Kidney (tissue), 22 donors: ENCODE measurements at places on chromosomes 6 and 20. TPM values are rescaled to one million over a fixed set of nuclear protein-coding genes. Genes with fewer than 3 reads are reported as not detected.

GRCh38 chr20:63082939-63083735, 76.4 kb upstream of the BHLHE23 start:
- no peak for DNase-seq

DNA sequence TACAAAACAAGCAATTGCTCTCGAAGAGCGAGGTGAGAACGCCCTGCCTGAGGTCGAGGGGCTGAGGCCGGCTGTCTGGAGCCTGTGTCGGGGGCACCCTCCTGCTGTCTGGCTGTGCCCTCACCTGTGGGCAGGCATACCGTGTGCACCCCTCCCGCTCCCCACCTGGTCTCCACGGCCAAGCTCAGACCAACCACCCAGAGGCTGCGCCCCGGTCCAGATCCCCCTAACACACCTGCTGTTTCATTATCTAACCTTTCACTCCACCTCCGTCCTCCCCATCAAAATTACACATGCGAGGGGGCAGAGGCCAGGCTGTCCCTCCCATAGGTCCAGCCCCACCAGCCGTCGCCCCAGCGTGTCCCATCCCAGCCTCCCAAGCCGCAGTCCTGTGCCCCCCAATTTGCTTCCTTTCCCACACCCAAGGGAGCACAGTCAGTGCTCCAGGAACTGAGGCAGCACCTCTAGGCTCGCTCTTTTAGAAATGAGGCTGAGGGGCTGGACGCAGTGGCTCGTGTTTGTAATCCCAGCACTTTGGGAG, 35.2 kb downstream of the NTSR1 start:
- peak; percentile 56 for DNase-seq

- DNase-seq, result no peak
These were observed 34.1 kb downstream of the DCDC2 start for GRCh38 chr6:24323632-24324337.

DNA sequence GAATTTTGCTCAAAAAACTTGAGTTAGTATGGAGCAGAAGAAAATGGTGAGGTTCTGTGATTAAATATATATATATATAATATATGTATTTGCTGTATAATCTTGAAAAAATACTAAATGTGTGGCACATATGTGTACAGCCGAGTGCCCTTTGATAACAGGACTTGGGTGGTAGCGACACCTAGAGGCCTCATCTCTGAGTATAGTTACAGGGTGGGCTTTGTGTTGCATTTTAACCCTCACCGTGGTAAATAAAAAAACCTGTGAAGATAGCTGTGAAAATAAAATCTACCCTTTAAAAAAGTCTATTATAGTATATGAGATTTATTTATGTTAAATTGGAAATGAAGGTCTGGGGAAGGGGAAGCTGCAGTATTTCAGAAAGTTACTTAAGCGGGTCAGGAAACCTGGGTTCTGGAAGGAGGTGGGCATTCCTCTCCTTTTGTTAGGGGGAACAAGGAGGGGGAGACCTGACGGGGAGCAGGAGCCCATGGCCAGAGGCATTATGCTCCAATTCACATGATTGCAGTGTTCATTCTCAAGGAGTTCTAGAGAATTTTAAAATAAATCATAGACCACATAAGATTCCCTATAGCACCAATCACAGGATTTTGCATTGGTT, 82.7 kb downstream of the SH3BGRL2 start:
- peak; percentile 72 for DNase-seq

Gene EIF2S2
- polyA plus RNA-seq, result 60.3 TPM
